RKO (cell line): ENCODE measurements at places on chromosomes 4 and X.

GRCh38 chrX:119482481-119483480, 14.5 kb downstream of the SLC25A5 start:
- no peak for DNase-seq

DNA sequence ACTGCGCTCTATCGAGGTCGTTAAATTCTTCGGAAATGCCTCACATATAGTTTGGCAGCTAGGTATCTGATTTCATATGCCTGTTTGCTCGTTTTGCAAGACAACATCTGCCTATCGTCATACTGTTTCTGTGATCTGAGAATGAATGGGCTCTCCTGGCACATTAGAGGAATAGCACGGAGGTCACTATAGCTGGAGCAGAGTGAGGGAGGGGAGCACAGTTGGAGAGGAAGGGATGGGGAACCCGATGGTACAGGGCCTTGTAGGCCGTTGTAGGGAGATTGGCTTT, 552 bp downstream of the IKBKG start:
- peak; percentile 40 for DNase-seq

- DNase-seq = no peak
Observed at GRCh38 chr4:120055162-120055561, 11.5 kb downstream of the MAD2L1 start.

- no peak for DNase-seq
Observed at GRCh38 chr4:169260217-169260866, 10.4 kb downstream of the SH3RF1 start.

GRCh38 chr4:30396772-30397475, 323.2 kb upstream of the PCDH7 start:
- DNase-seq = no peak

DNA sequence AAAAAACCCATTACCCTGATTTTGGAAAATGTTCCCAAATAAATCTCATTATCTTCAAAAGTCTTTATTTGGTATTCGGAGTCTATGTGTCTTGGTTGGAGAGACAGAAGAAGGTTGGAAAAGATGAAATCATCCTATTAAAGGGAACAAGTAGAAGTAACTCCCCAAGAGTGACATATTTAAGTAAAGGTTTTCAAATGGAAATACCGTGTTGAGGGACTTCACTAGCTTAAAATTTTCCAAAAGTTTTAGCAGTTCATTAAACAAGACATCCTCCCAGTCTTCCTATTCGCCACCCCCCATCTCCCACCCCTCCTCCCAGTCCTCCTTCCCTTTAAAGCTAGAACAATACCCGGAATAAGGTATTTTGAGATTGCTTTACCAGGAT, 62.7 kb upstream of the CCDC160 start:
- no peak for DNase-seq
